ENCODE measurements at places on chromosomes 1 and 21.

- DNase-seq = no peak
These were observed 7.0 kb upstream of the USP24 start for GRCh38 chr1:55222152-55222551.

DNA sequence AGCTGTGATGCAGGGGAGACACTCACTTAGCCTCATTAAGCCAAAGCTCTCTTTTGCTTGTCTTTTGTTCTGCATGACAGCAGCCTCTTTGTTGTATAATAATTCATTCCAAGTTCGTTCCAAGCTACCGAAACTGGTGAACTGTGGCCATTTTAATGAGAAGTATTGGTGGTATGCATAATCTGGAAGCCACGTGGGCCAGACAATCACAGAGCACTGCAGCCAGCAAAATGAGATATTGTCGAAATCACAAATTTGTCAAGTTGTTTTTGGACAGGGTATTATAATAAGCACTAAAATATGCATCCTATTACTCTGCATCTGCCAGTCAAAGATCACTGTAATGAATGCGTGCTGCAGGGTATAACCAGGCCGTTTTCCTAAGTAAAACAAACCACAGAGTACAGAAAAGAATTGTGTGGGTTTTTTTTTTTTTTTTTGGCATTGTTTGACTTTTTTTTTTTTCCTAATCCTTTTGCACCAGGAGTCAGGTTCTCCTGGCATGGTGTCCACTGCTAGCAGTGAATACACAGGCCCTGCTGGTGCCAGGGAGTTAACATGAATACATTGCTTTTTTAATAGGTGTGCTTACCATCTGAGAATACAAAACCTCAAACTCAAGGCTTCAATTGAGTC is 423.9 kb downstream of the PTBP2 start:
- DNase-seq = no peak

DNA sequence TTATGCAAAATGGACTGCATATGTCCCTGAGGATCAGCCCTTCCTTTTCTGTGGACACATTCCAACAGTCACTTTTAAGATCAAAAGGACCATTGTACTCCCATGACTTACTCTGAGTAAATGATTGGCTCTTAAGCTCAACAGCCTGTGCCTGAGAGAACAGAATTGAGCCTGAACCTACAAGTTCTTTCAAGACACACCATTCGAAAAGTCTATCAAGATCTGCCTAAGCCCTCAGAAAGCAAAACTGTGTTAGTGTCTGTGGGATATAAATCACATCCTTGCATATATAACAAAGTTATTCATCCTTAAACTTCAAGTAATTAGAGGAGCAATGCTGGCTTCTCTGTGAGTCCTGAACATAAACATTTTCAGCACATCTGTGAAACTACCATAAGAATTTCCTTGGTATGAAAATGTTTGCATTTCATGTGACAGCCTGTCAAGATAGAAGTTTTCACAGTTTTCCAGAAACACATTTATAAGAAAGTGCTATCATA is 41.6 kb downstream of the PCNX2 start:
- DNase-seq = no peak

DNA sequence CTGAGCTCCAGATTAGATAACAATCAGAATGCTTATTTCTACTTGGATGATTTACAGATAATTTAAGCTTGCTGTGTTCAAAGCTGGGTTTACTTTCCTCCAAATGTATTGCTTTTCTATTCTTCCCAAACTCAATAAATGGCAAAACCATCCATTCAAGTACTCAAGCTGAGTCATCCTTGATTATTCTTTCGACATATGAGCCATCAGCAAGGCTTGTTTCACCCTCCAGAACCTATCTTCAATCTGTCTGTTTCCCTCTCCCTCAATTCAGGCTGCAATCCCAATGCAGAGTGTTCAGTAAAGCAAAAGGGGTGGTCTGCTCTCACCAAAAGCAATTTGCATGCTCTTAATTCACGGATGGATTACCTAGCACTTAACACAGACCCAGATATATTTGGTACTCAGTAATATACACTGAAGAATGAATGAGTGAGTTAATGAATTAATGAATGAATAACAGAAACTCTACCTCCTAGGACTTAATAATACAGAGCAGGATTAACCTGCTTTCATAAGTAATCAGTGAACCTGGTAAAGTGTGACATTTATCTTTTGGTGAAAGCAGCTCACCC is 41.9 kb downstream of the DDR2 start:
- DNase-seq = no peak

GRCh38 chr1:99180343-99180808 is 83.9 kb upstream of the PLPPR4 start:
- peak; percentile 33 for DNase-seq

DNA sequence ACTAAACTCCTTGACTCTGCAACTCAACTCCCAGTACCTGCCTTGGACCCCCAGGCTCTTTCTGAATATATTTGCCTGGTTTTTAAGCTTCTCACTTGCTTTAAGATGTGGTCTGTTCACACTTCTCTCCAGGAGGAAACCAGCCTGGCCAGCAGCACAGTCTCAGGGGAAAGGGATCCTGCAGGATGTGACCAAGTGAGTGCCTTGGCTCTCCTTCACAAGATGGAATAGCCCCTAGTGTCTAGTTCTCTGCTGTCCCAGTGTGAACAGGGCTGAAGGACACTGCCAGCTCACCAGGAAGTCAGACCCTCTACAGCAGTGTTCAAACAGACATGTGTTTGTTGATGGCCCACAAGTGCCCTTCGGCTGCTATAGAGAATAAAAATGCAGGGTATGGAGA is 32.9 kb downstream of the CD244 start:
- DNase-seq = no peak

GRCh38 chr1:235407419-235407818 is 40.2 kb downstream of the TBCE start:
- DNase-seq = no peak

DNA sequence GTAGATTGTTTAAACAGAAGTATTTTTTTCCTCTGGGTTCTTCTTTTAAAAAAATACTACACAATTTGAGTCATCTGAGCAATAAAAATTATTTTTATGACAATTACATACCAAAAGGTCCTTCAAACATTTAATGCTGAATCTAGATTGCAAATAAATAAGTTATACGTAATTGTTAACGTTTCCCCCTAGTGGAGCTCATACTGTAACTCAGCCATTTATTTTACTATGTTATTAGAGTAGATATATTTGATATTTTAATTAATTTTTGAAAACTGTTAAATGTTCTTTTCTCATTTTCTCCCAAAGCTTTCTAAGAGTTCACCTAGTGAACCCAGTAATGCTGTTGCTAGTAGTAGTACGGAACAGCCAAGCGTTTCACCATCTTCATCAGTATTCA is 33.5 kb downstream of the ZMYM1 start:
- no peak for DNase-seq

GRCh38 chr1:80047791-80048190 is 1041.3 kb upstream of the ADGRL4 start:
- DNase-seq = no peak

DNA sequence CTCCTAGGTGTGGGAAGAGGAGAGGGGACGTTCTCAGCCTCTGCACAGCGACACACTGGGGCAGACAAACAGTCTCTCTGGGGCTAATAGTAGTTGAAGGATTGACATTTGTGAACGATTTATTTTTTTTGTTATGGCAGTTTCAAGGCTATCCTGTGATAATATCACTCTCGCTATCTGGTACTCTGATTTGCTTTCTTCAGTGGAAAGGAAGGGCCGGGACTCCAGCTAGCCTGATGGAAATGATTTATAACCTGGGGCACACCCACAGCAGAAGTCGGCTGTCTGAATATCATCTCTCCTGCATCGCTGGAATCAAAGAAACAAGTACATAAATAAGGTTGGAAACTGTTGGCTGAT is 122.7 kb downstream of the KCNN3 start:
- no peak for DNase-seq

DNA sequence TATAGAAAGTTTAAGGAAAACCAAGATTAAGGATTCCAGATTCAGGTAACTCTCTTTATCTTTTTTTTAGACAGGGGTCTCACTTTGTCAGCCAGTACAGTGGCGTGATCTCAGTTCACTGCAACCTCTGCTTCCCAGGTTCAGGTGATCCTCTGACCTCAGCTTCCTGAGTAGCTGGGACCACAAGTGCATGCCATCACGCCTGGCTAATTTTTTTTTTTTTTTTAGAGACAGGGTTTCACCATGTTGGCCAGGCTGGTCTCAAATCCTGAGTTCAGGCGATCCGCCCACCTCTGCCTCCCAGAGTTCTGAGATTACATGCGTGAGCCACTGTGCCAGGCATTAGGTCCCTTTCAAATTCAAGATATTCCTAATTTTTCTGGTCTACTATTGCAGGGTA is 15.9 kb downstream of the LZIC start:
- no peak for DNase-seq

- no peak for DNase-seq
These were observed 61.4 kb downstream of the MAGI3 start for GRCh38 chr1:113451710-113452109.

GRCh38 chr21:45995686-45996179 is 14.2 kb downstream of the COL6A1 start:
- DNase-seq = no peak

DNA sequence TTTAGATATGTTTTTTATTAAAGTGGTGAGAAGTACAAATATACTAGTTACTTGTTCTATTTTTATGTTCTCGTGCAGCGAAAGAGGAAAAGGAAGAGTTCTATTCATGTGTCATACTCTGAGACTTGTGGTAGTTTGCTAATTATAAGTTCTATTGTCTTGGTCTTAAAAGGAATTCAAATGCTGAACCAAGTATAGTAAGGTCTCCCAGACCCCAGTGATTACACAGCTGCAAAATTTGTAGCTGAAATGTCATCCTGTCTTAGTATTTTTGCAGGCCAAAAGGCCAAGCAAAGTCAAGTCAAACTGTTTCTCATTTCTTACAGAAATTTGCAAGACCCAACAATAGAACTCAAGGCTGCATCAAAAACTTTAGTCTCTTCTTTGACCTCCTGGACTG is 268.7 kb downstream of the CHRM3 start:
- no peak for DNase-seq

DNA sequence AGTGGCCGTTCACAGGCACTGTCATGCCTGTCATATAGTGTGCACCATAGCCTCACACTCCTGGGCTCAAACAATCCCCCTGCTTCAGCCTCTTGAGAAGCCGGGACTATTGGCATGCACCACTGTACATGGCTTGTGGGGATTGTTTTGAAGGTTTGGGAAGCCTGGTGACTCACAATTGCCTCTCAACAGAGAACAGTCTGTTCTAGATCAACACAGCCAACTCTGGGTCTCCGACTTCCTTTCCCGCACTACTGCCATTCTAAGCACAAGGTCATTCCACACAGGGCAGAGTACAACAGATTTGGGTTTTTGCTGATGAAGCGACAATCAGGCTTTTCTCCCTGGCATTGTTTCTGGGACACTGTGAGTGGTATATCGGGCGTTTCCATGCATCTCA is 15.5 kb upstream of the AHCTF1 start:
- no peak for DNase-seq

- no peak for DNase-seq
These were observed 9.0 kb downstream of the C1orf105 start for GRCh38 chr1:172429331-172430127.

DNA sequence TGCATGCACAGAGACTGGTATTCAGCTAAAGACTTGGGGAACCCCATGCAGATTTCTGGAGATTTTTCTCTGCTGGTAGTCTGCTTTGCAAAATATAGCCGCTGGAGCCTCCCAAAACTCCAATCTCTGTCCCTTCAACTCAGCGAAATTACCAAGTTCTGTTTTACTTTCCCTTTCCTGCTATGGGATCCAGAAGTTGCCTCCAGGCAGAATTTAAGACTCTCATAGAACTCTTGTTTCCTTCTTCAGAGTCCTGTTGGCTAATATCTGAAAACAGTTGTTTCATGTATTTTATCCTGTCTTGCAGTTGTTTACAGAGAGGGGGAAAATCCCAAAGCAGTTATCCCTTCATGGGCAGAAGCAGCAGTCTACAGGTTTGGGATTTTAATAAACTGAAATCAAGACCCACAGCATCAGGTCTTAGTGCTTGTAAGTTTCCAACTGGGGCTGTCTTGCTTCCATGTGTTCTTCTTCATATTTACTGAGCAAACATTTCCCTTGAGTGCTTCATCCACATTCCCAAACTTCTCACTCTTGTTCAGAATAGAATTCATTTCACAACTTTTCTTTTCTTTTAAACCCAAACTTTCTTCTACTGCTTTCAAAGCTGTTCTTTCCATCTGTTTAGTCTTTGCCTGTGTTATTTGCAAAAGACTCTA is 221.3 kb upstream of the DMRTA2 start:
- no peak for DNase-seq

- DNase-seq = no peak
These were observed 6.5 kb downstream of the NR0B2 start for GRCh38 chr1:26907071-26907917.

- DNase-seq = no peak
These were observed 109.5 kb upstream of the JUN start for GRCh38 chr1:58893257-58893869.

- DNase-seq = no peak
These were observed 1.3 kb downstream of the GLRX2 start for GRCh38 chr1:193103759-193104501.

DNA sequence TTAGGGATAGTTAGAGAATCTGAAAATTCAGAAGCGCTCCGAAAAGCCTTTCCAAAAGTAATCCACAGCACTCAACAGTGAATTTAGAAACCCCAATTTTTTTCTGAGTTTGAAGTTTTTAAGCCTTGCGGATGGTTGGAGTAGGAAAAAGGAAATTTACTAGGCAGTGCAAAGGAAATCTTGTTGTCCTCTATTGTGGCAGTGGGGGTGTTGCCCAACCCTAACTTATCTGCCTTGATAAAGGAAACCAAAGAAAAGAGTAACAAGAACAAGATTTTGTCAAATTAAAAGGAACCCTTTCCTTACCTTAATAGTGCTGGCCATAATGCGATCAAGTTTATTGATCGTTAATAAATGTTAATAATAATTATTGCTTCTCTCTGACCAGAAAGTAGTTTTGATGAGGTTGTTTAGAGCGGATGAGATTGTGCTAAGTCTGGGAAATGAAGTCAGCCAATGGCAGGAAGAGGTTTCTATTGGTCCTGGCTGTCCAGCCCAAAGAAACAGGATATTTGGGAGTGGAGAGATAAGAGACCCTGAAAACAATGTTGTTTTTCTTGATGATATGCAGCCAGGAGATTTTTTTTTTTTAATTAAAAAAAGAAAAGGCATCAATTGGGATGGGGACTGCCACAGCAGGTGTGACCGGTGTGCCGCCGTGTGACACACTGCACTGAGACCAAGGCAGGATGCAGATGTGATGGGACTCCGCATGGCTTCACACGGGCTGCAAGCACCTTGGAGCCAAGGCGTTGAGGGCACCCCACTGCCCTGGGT is at the start of gene ERG:
Gene ERG, minus strand, starts transcription at position 421 of the 777 bp plus-strand sequence. Its CDS starts 97 bp downstream, at position 324.
- no peak for DNase-seq

Measured in stimulated activated CD8-positive, alpha-beta memory T cell treated with anti-CD3 and anti-CD28 coated beads, Interleukin-4, amount 100 ng/mL, for 1 hour (primary cell).